Fibroblast of skin of right biceps (primary cell): ENCODE measurements at places on chromosomes 4 and X.

- DNase-seq, result no peak
Measured at GRCh38 chr4:123476089-123476488, 79.5 kb downstream of the SPRY1 start.

DNA sequence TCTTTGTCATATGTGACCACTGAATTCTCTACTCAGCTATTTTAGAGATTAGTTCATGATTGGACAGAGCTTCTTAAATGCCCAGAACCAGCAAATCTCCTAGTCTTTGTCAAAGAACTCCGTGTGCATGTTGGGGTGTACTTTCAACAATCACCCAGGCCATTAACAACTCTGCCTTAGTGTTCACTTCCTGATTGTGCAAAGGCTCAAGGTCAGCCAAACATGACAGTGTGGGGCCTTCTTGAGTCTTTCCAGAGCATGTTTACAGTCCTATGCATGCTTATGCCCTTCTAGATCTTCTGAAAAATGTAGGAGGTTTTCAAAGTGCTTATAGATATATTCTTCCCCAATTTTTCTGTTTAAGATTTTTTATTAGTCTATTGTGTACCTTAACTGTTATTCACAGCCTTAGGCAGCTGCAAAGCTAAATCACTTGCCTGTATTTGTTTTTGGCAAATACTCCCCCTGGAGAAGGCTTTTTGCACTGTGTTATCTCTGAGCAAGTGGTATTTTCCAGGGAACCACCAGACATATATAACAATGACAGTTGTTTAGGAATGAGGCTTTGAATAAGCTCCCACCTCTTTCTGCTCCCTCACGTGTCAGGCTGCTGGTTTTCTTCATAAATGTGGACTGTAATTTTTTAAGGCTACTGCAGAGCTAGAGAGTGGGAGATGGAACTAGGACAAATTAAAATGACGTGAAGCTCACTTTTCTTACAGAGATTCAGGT, 24.0 kb upstream of the DRP2 start:
- no peak for DNase-seq

GRCh38 chrX:134580907-134581306, 77.4 kb downstream of the PLAC1 start:
- DNase-seq, result peak; percentile 67

GRCh38 chrX:110026099-110026844, 23.4 kb downstream of the TMEM164 start:
- DNase-seq, result no peak

GRCh38 chrX:110315551-110315950, 2.3 kb downstream of the AMMECR1 start:
- DNase-seq, result no peak

GRCh38 chrX:13092455-13092941, 48.1 kb upstream of the FAM9C start:
- DNase-seq, result no peak

DNA sequence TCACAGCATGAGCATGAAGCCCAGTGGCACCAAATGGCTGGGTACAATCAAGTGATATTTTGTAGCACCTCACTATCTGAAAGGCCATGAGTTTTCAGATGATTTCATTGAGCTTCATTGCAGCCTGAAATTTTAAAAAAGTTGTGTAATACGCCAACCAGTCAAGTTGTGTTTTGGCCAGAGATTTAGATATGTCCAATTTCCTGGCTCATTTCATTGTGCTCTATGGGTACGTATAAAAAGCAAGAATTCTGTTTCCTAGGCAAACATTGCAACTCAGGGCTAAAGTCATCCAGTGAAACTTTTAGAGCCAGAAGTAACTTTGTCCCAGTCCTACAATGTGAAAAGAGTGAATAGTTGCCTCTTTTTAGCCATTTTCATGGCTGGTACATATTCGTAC, 212.5 kb downstream of the GC start:
- no peak for DNase-seq

DNA sequence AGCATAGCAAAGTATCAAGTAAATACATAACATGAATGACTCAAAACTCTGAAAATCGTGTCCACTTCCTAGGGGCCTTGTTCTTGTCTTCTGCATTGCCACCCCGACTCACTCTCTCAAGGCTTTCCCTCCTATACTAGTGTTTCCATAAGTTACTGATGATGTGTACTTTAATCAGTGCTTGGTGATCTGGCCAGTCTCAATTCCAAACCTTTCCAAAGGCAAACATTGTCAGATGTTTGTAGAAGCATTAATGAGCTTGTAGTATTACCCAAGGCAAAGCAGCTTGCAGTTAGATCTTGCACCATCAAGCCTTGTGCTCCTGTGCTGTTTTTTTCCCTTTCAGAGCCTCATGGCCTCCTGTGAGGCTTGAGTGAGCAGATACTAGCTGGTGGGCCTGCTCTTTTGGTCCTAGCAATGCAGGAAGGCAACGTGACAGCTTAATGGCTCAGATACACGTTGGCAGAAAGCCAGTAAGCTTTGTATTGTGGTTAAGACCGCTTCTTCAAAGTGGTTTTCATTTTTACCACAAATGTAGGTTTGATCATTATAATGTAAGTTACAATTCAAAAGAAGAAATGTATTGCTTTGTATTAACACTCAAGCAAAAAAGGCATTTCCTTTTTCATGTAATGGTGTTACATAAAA, 51.8 kb downstream of the RBPJ start:
- peak; percentile 83 for DNase-seq

DNA sequence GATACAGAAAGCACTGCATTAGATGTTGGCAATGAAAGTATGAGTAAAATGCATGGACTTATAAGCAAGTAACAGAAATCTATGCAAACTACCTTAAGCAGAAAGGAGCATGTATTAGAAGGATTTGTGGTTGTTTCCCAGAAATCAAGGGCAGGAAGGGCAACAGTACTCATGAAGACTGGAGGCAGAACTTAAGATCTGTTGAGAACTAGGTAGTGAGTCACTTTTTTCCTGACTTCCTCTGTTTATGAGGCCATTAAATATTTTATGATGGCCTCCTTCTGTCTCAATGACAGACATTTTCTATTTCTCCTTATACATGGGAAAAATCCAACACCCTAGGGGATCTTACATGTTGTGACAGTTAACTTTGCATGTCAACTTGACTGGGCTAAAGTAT, 398.2 kb downstream of the MID1IP1 start:
- no peak for DNase-seq

- DNase-seq, result no peak
Measured at GRCh38 chr4:99507349-99507748, 3.5 kb upstream of the C4orf17 start.
